Naive thymus-derived CD4-positive, alpha-beta T cell (primary cell): ENCODE measurements at places on chromosomes 1 and 21. TPM values are rescaled to one million over a fixed set of nuclear protein-coding genes. Genes with fewer than 3 reads are reported as not detected.

The NOS1AP gene
- total RNA-seq: not detected

GRCh38 chr1:178172939-178173338, 79.0 kb downstream of the RASAL2 start:
- no peak for DNase-seq

The ANXA9 gene
- not detected for total RNA-seq

DNA sequence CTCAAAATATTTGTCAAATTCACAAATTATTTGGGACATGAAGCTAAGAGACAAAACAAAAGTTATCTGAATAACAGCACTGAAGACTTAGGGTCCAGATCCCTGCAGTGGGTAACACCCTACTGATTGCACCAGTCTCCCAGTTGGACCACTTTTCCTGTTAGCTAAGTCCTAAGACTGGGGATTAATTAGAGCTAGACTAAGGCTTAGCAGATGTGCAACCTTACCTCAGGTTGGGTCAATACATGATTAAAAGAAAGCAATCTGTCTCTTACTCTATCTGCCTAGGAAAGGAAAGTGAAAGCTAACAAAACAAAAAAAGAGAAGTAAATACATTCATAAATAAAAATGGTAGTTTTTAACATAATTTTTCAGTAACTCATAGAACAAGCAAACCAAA, 737.2 kb upstream of the CHRM3 start:
- no peak for DNase-seq

The PRRC2C gene
- 341 TPM for total RNA-seq

DNA sequence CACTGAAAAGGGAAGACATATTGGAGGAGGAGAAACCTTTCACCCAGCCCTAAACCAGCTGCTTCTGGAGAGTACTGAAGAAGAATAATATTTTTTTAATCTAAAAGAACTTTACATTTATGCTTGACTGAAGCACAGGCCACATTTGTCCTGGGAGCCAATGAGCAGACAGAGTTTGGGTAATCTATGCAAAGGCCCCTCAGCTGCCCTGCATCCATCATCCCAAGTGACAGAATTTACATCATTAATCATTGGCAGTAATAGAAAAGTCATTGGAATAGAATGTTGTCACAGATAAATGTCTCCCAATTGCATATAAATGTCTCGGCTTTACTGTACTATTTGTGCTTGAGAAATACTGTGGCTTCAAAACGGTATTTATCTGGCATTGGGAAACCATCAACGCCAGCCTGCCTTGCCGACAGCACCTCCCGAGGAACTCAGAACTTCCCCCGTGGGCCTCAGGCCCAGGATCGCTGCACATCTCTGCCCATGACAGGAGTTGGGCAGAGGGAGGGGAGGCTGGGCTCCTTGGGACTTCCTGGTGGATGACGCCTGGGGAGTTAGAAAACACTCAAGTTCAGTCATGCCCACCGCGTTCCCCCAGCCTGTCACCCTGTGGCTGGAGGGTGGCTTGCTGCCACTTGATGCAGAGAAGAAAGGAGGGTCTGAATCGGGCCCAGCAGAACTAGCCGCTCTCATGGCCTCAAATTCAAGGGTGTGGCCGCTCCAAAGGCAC, 133.1 kb downstream of the CAMTA1 start:
- DNase-seq: no peak

- DNase-seq: no peak
Measured at GRCh38 chr1:162578071-162578700, 16.7 kb downstream of the UAP1 start.

DNA sequence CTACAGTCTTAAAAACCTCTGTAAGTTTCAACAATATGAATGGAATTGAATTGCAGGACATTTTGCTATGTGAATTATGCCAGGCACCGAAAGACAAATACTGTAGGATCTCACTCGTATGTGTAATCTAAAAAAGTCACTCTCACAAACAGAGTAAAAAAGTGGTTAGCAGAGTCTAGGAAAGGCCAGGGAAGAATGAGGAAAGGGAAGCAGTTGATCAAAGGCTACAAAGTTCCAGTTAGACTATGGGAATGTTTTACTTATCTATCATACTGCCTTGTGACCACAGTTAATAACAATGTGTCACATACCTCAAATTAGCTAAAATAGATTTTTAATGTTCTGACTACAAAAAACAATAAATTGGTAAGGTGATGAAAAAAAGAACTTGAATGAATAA, 565.4 kb upstream of the BRINP3 start:
- DNase-seq: no peak

The TMEM82 gene
- not detected in 2 replicates for total RNA-seq

DNA sequence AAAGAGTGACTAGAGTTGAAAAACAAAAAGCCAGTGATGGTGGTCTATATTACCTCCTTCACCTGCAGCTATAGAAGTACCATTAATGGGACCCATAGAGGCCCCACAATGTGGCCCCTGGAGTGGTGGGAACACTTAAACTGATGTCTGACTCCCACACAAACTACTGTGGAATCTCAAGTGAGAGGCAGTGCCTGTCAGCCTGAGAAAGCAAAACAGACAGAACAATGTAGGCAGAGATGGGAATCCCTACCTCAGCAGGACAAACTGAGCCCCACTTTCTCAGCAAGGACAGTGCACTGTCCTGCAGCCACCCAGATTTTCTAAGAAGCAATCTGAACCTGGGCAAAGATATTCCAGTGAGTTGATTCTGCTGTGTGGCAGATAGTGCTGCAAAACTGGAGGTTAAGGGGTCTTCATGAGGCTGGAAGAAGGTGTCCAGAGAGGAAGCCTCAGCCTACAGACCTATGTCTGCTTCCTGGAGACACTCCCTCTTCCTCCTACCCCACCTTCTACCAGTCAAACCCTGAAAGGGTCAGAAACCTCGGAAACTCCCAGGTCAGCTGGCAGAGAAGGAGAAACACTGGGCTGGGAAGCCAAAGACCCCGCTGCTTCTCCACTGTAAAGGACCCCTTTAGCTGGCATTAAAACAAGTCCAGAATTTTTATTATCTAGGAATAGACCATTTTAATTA, 228.7 kb downstream of the C1orf94 start:
- no peak for DNase-seq

The ACTA1 gene
- total RNA-seq: not detected

GRCh38 chr1:4590756-4591155, 63.7 kb upstream of the AJAP1 start:
- no peak for DNase-seq

DNA sequence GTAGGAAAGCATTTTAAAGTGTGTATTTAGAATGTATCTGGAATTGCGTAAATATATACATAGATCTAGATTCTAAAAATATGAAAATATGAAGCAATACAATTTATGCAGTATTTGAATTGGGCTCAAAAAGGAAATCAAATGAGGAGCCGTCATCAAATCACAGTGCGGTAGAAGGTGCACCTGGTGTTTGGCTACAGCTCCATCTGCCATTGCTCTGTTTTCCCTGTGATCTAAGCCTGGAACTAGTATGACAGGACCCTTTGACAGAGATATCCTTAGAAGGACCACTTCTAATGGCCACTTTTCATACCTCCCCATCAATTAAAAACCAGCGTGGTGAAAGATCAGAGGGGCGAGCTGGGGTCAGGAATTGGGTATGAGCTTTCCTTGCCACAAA, 202.6 kb downstream of the NFIA start:
- DNase-seq: no peak

DNA sequence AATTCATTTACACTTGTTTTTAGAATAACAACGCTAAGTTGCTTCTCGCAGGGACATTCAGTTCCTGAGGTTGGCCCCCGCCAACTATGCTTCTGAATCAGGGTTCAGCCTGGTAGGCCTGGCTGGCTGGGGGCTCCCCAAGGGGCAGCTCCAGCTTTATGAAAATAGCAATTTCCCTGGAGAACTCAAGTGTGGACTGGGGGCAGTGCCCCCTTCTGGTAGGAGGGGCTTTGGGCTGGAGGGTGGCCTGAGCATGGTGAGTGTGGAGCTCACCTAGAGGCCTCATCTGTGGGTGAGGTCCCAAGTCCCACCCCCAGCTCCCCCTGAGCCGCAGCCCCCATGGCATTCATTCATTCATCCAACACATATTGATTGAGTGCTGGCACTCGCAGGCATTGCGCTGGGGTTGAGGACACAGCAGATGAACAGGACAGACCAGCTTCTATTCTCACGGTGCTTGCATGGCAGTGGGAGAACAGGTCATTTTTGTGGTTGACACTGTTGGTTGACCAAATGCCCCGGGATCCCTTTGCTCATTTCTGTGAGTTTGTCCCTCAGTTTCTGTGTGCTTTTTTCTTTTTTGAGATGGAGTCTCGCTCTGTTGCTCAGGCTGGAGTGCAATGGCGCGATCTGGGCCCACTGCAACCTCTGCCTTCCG, 79.2 kb downstream of the UBIAD1 start:
- DNase-seq: no peak

The AMY2A gene
- total RNA-seq: not detected in 2 replicates

The ADAMTSL4 gene
- 2.4 TPM for total RNA-seq

DNA sequence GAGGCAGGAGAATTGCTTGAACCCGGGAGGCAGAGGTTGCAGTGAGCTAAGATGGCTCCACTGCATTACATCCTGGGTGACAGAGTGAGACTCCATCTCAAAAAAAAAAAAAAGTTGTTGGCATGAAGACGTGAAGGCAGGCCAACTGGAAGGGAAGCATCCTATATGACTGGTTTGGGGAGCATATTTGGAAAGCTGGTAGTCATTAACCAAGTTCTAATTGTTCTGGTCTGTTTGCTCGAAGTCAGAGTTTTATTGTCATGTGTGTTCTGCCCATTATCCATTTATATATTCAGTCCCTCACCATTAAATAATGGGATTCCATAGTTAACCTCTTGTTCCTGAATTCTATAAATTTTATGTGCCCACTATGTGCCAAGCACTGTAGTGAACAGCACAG, 3.3 kb upstream of the GLRX2 start:
- no peak for DNase-seq

GRCh38 chr21:15309721-15310120, 244.9 kb upstream of the NRIP1 start:
- DNase-seq: no peak

The CNR2 gene
- 0.40 TPM for total RNA-seq
